ENCODE measurements at places on chromosomes 7 and 10. TPM values are rescaled to one million over a fixed set of nuclear protein-coding genes. Genes with fewer than 3 reads are reported as not detected.

Gene IL6
- total RNA-seq = 0.27 TPM

- peak; percentile 70 for DNase-seq
Measured at GRCh38 chr10:75234683-75235374, 928 bp downstream of the COMTD1 start.

DNA sequence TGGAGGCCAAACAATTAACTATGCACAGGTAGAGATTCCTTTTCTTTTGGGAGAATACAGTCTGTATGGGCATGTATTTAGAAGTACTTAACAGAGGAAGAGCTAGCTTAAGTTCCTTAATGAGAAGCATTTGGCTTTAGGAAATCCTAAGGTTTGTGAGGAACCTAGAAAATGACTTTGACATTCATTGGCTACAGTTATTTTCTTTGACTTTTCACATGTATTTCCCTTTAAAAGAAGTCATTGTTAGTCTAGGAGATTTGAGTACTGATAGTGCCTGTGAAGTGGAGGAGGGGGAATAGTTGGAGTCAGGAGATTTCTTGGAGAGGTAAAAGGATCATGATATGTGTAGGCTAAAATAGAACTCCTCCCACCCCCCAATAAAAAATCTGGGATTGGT lies 3.6 kb downstream of the HELLS start:
- DNase-seq = no peak

DNA sequence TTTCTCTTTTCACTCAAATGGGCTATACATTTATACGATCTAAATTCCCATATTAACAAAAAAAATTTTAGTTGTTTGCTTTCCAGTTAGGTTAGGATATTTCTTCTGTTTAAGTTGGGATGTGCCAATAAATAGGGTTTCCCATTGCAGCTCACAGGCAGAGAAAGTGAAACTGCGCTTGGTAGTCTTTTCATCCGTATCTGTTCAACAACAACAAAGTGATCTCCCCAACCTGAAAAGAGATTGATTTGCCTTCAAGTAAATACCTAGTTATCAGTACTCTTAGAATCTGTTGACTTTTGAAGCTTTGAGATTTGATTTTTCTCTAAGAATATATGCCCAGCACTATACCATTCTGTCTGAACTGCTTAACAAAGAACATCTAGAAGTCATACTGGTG lies 143.4 kb downstream of the DYNC1I1 start:
- DNase-seq = no peak

All from WTC11 (cell line).